CD4-positive, alpha-beta T cell (primary cell): ENCODE measurements at places on chromosomes 2 and 18.

- DNase-seq = no peak
These were observed 110.7 kb downstream of the SLC8A1 start for GRCh38 chr2:40341198-40341597.

DNA sequence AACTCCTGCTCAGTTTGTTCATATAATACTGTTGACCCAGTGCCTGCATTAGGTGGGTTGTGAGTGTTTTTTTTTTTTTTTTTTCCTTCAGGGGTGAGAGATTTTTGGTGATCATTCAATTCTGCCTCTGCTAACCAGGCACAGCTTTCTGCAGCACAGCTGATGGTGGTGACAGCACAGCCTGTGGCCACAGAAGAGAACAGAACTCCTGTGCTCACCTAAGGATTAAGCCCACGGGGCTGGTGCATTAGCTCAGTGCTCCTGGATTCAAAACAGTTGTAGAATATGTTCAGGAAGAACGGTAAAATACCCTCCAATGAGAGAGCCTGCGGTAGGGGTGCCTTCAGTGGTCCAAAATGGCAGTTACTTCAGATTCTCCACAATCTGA is 42.0 kb downstream of the PKP4 start:
- no peak for DNase-seq

GRCh38 chr2:174836377-174836994 is 72.2 kb upstream of the CHRNA1 start:
- DNase-seq = no peak

- no peak for DNase-seq
These were observed 89.3 kb downstream of the ACVR1 start for GRCh38 chr2:157786663-157787363.

DNA sequence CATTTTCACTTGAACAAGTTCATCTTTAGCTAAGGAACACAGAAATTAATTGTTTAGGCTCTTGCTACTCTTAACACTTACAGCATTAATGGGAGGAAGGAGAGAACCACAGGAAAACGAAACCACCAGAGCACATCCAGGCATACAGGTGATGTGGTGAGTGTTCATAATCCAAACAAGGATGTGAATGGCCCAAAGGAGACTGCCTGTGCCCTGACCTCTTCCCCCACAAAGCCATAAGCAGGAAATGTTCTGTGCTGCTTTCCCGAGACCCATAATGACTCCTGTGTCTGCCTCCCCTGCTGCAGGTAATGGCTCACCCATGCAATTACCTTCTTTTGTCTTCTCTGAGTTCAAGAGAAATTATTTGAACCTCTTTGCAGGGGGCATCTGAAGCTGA is 295.9 kb upstream of the LINC00305 start:
- no peak for DNase-seq
